Brain (organoid and tissue), 16 donors: ENCODE measurements at places on chromosomes 2 and 18.

DNA sequence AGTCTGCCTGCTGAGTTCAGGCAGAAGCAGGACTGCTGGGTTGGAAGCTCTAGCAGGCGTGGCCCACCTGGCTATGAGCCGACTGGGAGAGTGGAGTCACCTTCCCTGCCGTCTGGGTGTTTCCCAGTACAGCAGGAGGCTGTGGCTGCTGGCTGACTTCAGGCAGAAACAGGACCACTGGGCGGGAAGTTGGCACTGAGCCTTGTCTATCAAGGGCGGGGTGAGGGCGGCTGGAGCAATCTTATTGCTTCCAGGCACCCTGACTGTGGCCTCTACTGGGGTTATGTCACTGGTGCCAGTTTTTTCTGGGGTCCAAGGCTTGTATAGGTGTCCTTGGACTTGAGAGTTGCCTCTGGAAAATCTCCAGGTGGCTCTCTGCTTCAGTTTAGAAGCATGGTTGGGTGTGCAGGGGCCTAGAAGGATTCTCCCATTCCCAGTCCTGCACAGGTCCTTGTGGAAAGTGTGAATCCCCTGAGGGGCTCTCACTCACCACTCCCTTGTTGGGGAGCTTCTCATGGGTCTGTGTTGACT lies 30.5 kb downstream of the LTBP1 start:
- DNase-seq = no peak

GRCh38 chr2:30869988-30870387 lies 62.7 kb upstream of the CAPN13 start:
- DNase-seq = no peak

DNA sequence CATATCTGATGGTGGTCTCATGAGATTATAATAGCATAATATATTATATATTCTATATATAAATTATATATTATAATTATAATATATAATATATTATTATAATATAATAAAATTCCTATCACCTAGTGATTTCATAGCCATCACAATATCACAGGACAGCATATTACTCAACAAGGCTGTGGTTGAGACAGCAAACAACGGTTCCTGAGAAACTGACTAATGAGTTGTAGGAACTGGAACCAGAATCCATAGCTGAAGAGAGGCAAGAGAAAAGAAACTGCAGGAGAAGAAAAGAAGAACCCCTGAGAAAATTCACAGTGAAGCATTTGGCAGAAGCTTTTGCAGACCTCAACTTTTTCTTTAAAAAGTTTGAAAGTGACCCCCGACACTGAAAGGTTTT lies 84.0 kb downstream of the BCL2L11 start:
- DNase-seq = no peak

DNA sequence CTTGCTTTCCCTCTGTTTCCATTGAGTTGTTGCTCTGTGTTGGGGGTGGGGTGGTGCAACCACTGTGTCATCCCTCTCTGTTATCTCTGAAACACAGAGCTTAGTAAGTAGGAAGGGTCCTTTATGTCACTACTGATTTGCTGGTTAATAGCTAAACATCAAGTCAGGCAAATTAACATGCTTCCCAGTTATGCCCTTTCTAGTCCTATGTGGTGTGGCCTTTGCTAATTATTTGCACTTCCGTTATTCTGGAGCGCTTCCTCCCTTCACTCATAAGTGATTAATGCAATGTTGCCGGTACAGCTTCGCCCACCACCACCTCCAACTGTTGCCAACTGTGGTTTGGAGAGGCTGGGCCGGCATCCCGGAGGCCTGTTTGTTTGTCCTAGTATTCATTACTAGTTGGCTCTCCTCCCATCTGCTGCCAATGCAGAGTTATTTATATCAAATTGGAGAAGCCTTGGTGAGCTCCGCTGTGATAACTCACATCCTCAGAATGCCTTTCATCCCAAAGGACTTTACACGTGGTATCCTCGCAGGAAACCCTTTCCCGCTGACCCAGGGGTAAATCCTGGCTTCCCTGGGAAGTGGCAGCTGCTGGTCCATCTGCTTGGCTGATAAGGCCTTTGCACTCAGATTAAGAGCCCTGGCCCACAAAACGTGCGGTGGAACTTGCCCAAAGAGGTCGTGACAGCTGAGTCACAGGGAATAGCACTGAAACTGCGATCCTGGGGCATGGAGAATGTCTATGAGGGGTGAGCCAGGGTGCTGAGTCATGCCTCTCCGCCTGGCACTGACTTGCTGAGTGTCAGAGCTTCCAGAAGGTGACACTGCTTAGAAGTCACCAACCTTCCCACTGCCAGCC lies 72.0 kb upstream of the ZCCHC2 start:
- peak; percentile 83 for DNase-seq

DNA sequence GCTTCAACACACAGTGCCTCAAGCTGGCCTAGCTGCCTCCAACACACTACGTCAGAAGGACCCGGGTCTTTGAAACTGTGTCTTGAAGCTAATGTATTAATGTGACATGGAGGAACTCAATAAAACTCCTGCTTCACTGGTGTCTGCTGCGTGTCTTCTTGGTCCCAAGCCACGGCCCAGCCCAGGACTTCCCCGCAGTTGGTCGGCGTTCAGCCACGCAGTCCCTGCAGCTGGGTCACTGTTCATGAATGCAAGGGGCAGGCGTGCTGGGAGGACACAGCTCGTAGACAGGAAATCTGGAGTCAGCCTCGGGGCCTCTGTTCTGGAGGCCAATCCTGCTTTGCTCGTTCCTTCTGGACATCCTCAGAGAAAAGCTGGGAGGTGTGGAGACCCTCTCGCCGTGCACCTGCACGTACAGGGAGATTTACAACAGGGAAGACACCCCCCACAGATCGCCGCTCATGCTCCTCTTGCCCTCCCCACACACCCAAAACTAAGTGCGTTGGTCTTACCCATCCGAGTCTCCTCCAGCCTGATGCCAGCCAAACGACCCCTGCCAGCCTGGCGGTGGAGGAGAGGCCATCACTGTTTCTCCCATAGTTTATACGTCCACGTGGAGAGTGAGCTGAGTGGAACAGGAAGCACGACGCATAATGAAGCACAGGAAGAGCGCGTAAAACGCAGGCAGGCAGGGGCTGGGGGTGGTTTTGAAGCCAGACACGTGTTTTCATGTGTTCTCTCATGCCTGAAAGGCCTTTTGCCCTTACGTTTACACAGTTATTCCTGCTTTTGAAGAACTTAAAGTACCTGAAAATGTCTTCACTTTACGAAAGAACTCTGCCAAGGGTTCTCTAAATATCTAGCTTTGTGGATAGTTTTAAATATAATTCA lies 39.7 kb downstream of the ADI1 start:
- DNase-seq = no peak

DNA sequence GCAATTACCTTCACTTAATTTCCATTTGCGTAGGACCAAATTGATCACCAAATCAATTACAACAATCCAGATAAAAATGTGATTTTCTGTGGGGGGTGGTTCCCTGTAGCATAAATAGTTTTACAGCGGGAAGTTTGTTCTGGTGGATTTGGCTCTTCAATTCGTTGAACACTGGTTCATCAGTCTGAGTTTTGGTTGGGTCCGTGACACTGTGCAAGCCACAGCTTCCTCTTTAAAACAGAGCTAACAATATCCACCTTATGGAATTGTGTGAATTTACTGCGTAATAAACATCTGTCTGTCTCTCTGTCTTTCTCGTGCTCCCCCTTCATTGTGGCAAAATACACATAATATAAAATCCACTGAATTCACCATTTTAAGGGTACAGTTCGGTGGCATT lies 310.8 kb downstream of the TGIF1 start:
- no peak for DNase-seq

- DNase-seq = no peak
These were observed 407.6 kb downstream of the TGIF1 start for GRCh38 chr18:3857544-3857943.

- no peak for DNase-seq
These were observed 1.9 kb upstream of the ZFP36L2 start for GRCh38 chr2:43228321-43228751.

GRCh38 chr18:46148810-46149209 lies 44.6 kb downstream of the HAUS1 start:
- peak; percentile 70 for DNase-seq

- peak; percentile 41 for DNase-seq
These were observed 72.3 kb downstream of the FMNL2 start for GRCh38 chr2:152407204-152407721.

DNA sequence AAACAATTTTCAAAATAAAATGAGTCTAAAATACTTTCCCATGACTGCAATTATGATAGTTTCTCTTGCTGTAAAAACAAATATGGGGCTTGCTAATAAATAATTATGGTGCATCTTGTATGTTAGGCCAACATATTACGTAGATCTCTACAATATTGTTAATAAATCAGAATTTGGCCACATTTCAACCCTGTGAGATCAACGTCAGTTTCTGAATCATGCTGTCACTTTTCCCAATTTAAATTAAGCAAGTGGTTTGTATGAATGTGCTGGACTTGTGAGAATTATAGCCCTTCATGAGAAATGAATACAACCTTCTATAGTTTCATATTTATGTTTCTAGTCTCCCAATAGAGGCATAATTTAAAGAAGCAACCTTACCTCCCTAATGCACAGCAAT lies 808.9 kb downstream of the SUCLG1 start:
- DNase-seq = no peak

- DNase-seq = no peak
These were observed 24.3 kb downstream of the SMAD7 start for GRCh38 chr18:48926420-48926857.

DNA sequence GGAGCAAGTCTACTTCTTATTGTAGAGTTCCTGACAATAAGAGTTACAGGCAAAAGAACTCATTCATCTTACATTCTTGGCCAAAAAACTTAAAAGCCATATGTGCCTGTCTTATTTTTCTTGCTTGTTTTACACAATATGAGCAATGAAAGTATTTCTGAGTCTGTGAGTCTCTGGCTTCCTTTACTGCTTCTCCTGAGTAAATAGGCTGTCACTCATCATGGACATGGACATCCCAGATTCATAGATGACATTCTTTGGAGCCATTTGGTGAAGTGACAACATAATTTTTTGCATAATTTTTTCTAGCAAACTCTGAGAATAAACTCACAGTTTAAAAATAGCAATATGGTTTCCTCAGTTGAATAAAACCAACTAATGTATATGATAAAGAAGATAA lies 179.3 kb downstream of the SNTG2 start:
- DNase-seq = no peak

GRCh38 chr2:36356298-36356989 lies 866 bp downstream of the CRIM1 start:
- peak; percentile 57 for DNase-seq

DNA sequence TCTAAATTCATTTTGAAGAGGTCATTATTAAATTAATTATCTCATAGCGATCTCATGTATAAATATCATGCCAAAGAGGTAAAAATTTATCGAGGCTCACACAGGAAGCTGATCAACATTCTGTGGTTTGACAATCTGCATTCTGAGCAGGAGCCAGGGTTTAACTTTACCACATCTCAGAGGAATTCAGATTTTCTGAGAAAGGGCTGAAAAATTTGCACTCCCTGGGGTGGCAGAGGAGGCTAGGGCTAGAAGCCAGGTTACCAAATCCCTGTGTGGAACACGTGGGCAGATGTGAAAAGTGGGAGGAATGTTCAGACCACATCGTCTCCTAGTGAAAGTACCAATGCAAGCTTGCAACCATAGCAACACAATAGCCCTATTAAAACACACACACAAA lies 63.5 kb upstream of the CTLA4 start:
- DNase-seq = no peak

GRCh38 chr18:55485666-55486065 lies 102.3 kb downstream of the TCF4 start:
- DNase-seq = no peak

DNA sequence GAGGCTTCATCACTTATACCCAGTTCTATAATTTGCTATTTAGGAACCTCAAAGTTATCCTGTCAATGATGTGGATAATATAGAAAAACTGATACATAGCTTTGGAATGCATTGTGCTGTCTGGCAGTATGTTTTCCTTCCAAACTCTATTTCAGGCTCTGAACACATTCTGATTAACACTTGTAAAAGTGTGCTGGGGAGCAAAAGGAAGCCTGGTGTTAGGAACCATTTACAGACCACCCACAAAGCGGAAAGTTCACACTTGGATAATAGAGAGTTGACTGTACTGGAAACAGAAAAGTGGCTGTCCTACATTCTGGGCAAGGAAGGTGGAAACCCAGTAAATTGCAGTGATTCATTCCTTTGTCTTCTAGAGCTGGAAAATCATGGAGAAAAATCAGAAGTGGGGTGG lies 114.5 kb upstream of the ZFP36L2 start:
- no peak for DNase-seq

GRCh38 chr2:951224-952006 lies 766 bp downstream of the SNTG2 start:
- DNase-seq = no peak

DNA sequence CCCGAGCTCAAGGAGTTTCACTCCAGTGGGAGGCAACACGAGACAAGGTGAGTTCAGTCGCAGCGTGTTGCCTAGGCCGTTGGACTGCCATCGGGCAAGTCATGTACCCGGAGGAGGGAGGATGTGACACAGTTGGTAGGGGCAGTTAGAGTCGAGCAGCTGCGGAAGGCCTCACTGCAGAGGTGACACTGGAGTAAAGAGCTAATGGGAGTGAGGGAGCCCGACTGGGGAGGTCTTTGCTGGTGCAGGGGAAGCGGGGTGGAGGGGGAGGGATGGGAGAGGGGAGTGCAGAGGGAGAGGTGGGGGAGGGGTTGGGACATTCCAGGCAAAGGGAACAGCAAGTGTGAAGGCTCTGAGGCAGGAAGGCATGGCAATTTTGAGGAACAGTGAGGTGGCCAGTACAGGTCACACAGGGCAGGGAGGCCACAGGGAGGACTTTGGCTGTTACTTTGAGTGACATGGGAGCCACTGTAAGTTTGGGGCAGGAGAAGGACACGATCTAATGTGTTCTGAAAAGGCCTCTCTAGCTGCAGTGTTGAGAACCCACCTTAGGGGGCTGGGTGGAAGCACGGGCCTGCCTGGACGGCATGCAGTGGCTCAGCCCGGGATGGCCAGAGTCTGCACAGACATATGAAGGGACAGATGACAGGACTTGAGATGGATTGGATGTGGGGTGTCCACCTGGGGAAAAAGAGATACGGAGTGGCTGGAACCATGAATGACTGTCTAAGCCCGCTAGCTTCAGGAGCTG lies 61.1 kb downstream of the KCNF1 start:
- DNase-seq = no peak

DNA sequence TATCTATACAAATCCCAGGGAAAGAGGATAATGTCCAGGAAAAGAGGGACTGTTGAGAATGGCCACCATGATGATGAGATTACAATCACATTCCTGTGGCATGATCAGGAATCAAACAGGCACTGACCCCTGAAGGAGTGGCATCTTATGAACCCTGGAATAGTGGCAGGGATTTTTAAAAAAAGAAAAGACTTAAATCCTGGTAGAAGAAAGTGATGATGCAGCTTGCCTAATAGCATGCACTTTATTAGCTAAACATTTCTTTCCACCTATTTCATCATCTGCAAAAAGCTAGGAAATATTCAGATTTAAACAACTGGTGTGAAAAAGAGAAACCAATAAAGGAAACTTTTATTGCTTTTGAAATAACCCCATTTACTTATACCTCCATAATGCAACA lies 87.2 kb upstream of the FSHR start:
- no peak for DNase-seq
